ENCODE measurements at places on chromosomes 6 and 20.
A peak's percentile ranks its signal among the peaks of the same experiment; 100 is the strongest.

DNA sequence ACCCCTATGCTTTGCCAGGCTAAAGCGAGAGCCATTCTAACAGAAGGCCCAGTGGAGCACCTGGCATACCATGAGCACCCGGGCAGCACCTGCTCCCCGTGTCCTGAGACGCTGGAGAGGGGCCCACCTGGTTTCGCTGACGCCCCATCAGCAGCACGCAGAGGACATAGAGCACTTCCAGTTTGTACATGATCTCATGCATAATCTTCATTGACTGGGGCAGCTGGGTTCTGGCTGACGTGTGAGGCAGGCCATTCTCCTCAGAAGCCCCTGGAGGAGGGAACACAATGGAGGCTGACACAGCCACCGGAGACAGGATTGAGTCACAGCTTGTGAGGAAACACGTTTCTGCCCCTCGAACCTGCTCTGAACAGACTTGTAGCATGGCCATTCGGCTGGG lies 65.4 kb downstream of the MYH7B start:
- no peak for DNase-seq

DNA sequence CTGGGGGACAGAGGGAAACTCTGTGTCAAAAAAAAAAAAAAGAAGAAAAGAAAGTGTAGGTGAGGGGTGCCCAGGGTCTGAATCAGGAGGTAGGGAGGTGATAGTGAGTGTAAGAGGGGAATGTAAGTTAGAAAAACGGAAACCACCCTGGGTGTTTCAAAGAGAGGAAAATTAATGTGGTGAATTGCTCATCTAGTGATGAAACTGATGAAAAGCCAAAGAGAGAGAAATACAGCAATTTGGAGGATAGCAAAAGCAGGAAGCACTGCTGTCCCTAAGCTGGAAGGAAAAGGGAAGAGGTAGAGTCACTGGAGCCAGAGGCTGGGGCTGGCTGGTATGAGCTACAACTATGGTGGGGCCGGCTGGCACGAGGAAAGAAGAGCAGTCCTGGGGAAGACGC lies 85.0 kb upstream of the CEP85L start:
- no peak for DNase-seq

GRCh38 chr6:111032484-111033140 lies 50.8 kb downstream of the RPF2 start:
- DNase-seq: no peak

GRCh38 chr6:9537381-9537780 lies 877.5 kb downstream of the TFAP2A start:
- DNase-seq: no peak

DNA sequence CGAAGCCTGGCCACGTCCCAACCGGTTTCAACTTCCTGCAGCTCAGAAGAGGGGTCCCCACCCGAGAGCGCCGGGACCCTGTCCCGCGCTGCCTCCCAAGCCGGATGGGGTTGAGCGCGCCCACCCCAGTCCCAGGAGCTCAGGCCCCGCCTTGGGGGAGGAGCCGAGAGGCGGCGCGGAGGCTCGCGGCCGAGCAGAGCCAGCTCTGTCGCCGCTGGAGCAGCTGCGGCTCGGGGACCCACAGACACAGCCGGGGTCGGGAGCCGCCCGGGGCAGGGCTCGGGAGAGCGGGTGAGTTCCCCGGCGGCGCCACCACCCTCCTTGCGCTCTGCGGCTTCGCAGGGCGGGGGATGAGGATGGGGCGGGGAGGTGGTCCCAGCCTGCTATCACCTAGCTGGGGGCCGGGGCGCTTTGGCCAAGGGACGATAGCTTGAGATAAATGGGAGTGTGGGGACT lies at the start of gene PPP1R16B:
Gene PPP1R16B, plus strand, starts transcription at position 196 of the 456 bp plus-strand sequence. CDS start 30,229 bp downstream, outside the sequence.
- DNase-seq: no peak

DNA sequence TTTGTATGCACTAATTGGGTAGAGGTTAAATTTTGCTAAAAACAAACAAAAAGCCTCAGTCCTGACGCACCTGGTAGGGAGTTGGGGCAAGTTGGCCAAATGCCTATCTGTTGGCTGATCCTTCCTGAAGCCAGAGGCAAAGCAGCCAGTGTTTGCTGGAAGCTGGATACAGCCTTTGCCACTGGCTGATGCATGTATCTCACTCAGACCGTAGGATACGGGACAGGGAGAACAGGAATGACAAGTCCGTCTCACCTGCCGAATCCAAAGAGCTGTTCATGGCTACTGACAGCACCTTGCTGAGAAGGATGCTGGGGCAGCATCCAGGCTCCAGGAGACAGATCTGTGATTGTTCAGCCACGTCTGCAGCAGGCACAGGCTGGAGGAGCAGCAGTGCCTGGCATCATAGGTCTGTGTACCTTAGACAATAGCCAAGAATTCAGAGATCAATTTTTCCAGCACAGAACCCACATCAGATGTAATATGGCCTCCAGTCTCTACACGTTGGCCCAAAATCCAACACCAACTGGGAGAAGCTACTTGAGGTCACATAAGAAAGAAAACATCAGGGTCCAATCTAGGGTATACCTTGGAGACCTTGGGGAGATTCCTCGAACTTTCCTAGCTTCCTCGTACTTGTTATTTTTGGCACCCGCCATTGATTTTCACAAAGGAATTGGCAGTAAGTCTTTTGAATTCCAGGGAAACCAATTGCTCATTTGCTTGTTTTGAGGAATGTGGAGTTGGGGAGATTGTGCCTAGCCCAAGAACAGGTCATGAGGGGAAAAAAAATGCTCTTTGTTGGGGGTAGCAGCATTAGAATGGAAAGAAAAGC lies 108.5 kb upstream of the ARMC2 start:
- DNase-seq: no peak

DNA sequence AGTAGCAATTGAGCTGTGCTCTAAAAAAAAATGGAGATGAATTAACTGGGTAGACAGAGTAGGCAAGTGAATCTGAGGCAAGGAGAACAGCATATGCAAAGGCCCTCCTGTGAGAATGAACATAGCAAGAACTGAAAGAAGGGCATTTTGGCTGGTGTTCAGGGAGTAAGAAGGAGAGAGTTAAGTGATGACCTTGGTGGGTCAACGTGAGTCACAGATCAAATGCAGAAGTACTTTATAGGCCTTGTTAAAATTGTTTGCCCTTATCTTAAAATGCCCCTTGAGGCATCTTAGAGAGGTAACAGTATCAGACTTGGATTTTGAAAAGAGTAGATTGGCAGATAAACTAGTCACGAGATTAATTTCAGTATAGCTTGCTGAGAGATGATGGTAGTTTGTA lies 24.5 kb downstream of the NDUFAF5 start:
- DNase-seq: no peak

GRCh38 chr6:71414486-71414885 lies 125.9 kb downstream of the OGFRL1 start:
- no peak for DNase-seq

GRCh38 chr20:13677241-13677640 lies 38.5 kb upstream of the TASP1 start:
- DNase-seq: no peak

- DNase-seq: no peak
Observed at GRCh38 chr6:345747-346385, 45.7 kb upstream of the IRF4 start.

GRCh38 chr6:16591396-16592222 lies 169.7 kb downstream of the ATXN1 start:
- DNase-seq: no peak

GRCh38 chr6:124294574-124295200 lies 491.0 kb downstream of the NKAIN2 start:
- no peak for DNase-seq

DNA sequence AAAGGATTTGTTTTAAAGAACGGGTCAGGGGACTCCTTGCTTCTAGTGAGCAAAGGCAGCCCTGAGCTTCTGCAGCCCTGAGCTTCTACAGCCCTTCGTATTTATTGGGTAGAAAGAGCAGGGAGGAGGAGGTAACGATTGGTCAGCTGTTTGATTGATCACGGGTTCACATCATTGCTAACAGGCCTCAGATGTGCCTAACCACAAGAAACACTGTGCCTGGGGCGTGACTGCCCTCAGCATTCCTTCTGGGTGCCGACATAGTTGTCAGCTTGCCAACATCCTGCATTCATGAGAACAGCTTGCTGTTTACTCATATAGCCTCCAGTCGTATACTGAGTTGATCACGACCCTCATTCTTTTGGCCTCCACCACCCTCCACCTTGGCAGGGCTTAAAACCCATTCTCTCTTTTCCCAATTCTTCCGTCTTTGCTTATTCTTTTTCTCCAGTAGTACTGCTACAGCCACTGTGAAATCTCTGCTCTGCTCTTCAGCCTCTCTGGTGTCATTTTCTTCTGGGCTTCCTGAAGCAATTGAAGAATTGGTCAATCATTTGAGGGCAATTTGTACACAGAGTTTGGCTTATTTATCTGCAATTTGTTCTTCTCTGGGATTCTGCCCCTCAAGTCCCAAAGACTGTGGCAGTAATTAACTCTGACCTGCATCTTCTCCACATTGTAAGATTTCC lies 25.4 kb upstream of the NOP56 start:
- peak; percentile 72 for DNase-seq

GRCh38 chr20:54108326-54108642 lies 37.9 kb upstream of the BCAS1 start:
- DNase-seq: no peak

GRCh38 chr6:4344317-4344899 lies 209.0 kb upstream of the ECI2 start:
- DNase-seq: no peak

DNA sequence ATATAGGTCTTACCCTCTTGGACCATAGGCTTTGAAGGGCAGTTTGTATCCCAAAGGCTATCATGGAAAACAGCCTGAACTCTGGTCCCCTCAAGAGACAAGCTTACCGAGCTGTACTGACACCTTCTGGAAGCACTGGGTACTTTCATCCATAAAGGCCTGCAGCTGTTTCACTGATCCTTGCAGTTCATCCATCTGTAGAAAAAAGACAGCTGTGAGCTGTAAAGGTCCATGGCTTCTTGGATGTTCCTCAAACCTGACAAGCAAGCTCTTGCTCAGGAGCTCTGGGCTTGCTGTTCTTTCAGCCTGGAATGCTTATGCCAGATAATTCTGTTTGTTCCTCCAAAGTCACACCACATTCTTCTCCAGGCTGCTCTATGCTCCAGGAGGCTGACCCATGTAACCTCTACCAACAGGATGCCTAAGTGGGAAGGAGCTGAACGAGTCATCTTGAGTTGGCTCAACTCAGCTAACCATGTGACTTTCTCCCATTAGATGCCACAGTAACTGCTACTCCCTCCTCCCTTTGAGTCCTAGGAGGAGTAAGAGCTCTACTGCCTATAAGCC lies 8.8 kb upstream of the NDRG3 start:
- DNase-seq: peak; percentile 37

- no peak for DNase-seq
Observed at GRCh38 chr6:131868836-131869235, 61.0 kb downstream of the ENPP1 start.

Measured in HCT116 (cell line).